Neuronal stem cell (in vitro differentiated cells): ENCODE measurements at places on chromosomes 5 and 9.

DNA sequence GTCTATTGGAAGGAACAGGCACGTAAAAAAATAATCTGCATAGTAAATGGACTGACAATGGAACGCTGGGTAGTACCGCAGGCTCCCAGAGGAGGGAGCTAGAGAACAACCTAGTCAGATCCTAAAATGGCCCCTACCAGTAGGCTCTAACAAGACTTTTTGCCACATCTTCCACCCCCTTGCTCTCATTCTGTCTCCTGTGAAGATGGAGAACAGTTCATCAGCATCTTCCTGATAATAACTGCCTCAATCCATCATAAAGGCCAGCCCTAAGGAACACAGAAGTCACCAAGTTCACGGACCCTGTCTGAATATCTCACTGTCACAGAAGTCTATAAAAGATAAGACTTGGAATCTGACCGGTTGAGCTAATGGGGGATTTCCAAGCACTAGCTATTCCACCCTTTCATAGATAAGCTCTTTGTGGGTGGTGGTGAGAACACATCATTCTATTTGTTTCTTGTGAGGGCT is 133.4 kb downstream of the SLC1A3 start:
- peak; percentile 73 for DNase-seq

- no peak for DNase-seq
Observed at GRCh38 chr9:120950421-120951388, 24.1 kb upstream of the TRAF1 start.

- no peak for DNase-seq
Observed at GRCh38 chr5:41815261-41815660, 55.0 kb downstream of the OXCT1 start.

GRCh38 chr5:14445576-14446290 is 135.9 kb upstream of the OTULINL start:
- peak; percentile 83 for DNase-seq

GRCh38 chr9:129231022-129231739 is 53.1 kb upstream of the IER5L start:
- no peak for DNase-seq

GRCh38 chr5:157283434-157283833 is 17.5 kb downstream of the CYFIP2 start:
- no peak for DNase-seq

DNA sequence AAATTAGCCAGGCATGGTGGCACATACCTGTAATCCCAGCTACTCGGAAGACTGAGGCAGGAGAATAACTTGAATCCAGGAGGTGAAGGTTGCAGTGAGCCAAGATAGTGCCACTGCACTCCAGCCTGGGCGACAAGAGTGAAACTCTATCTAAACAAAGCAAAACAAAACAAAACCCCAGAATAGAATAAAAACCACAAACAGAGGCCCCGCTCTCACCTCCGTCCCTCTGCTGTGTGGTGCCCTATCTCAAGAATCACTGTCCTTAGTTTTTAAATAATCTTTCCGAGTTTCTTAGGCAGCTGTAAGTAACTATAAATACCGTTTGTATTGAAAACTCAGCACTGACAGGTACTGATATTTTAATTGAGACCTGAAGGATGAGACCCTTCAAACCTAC is 42.7 kb upstream of the IER5L start:
- DNase-seq, result no peak

DNA sequence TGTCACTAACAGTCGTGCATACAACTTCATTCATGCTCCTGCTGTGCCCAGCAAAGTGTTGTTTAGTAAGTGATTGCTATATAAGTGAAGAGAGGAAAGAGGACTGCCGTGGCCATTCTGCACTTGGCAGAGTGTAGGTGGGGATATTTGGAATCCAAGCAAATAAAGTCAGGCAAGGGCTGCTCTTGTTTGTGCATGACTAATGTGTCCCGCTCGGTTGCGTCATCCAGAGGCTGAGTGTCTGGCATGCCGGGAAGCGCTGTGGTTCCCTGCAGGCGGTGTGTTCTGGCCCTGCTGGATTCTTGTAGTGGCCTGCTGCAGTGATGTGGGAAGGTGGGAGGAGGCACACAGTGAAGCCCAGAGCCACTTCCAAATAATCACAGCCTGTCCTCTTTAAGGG is 136.9 kb upstream of the ANKH start:
- DNase-seq, result no peak

- no peak for DNase-seq
Observed at GRCh38 chr5:59829386-59829785, 64.1 kb downstream of the PDE4D start.

DNA sequence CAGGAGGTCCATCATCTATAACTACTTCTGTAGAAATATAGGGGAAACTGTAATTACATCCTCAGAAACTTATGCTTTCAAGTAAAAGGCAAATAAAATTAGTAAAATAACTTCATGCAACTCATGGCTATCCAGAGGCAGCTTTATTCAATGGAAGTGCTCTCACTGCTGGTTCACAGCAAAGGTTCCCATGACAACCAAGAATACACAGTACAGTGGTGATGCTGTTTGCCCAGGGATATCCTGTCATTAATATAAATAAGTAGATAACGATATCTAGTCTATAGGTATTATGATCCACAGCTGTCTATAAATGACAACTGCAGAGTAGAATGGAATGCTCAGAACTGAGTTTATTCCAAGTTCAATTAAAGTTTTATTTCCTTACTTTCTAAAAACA is 390.3 kb downstream of the PDE4D start:
- no peak for DNase-seq

GRCh38 chr9:16628413-16628812 is 242.1 kb downstream of the BNC2 start:
- DNase-seq, result no peak

DNA sequence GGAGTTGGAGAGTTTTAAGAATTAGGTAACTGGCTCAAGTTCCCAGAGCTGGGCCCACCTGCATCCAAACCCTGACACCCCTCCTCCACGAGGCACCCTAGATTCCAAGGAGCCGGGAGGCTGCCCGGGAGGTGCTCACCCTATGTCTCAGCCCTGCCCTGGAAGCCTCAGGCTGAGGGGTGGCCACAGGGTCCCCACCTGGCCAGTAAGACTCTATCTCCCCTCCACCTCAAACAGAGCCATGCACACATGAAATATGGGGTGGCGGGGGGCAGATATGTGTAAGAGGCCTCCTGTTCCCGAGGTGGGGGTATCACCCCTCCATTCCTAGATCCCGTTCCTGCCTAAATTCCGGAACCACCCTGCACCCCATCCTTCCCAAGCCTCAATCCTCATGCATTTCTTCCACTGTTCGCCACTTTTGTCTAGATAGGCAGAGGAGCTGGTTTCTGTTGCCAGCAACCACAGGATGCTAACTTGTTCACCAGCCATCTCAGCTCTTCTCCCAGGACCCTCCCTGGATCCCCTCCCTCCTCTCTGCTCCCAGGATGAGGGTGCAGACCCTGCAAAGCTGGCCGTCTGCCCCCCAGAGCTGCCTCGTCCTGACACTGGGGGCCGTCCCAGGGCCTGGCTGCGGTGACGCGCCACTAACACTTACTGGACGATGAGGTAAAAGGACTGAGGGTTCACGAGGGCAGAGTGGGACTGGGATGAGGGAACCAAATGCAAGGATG is 44.1 kb downstream of the COL23A1 start:
- DNase-seq, result no peak

GRCh38 chr5:106737111-106737510 is 933.6 kb downstream of the EFNA5 start:
- no peak for DNase-seq

GRCh38 chr9:100498592-100498991 is 25.6 kb downstream of the TMEFF1 start:
- DNase-seq, result no peak

GRCh38 chr5:953535-954449 is 54.8 kb upstream of the NKD2 start:
- DNase-seq, result no peak

DNA sequence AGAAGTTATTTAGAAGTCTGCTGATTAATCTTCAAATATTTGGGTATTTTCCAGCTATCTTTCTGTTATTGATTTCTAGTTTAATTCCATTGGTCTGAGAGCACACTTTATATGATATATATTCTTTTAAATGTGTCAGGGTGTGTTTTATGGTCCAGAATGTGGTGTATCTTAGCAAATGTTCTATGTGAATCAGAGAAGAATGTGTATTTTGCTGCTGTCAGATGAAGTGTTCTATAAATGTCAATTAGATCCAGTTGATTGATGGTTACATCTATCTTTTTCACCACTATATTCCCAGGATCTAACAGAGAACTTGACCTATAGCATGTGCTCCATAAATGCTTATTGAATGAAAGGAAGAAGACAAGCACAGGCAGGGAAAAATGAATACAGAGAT is 17.5 kb upstream of the ERAP1 start:
- DNase-seq, result no peak

DNA sequence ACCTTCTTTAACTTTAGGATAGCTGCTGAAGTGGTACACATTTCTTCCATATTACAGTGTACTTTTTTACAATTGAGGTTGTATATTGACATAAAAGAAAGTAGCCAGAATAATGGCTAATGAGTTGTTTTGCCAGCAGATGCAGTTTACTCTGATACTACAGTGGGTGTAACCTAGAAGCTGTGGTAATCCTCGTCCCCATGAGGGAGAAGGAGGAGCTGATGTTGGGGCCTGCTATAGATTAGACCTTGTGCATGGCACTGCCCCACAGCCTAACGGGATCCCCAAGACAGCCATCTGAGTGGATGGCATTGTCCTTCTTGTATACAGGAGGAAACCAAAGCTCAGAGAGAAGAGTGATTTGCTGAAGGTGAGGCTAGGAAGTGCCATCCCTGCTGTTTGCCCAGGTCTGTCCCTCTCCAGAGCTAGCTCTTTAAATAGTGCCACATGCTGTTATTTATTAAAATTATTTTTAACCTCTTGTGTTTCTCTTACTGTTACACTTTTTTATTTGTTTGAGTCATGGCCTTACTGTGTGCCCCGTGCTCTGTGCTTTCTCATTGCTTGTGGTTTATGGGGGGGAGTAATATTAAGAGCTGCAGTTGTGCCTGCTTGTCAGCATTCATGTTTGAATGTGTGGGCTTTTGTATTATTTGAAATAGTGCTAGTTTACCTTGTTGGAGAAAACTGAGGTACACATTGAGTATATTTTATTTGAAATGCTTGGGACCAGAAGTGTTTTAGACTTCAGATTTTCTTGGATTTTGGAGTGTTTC is 65.3 kb downstream of the ICE1 start:
- DNase-seq, result no peak

- no peak for DNase-seq
Observed at GRCh38 chr5:56422076-56422762, 189.1 kb upstream of the ANKRD55 start.

DNA sequence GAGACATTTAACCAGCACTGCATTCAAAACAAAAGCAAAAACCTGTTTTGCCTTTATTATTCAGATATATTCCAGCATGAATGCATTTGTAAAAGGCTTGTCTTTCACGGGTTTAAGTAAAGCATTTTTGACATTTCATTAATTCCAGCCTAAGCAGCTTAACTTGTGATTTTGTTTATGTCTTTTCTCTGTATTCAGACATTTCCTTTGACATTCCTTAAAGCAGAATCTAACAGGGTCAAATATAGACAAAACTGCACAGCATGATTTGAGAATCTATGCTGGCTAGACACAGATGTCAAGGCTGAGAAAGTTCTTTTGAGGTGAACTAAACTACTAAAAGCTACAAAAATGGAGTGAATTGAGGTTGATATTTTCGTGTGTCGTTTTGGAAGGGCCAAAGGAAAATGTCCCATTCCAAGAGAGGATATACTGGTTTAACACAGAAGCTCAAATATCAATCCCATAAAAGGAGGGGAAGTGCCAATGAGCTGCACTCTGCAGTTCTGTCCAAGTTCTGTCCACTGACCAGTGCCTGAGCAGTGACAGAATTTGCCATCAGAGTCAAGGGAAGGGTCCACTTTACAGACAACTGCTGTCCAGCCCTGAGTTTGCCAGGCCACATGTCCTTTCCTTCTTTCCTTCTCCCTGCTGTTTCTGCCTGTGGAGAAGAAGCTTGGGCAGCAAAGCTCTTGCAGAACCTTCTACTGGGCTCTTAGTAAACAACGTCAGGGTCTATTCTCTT is 198.7 kb upstream of the KLF9 start:
- DNase-seq, result no peak
